ENCODE measurements at places on chromosomes 11 and 22. TPM values are rescaled to one million over a fixed set of nuclear protein-coding genes. Genes with fewer than 3 reads are reported as not detected.

Gene MMP13
- 3.9 TPM for total RNA-seq

Gene HTATIP2
- 25.4 TPM for total RNA-seq

Gene ZNF214
- 0.93 TPM for total RNA-seq

Gene UBQLN3
- total RNA-seq, result not detected

Gene ADM2
- 23.0 TPM for total RNA-seq

Gene SCUBE2
- total RNA-seq, result 1.6 TPM

Gene SLN
- total RNA-seq, result 4.9 TPM

GRCh38 chr11:66639066-66639813 lies 737 bp downstream of the RBM4 start:
- peak; percentile 22 for DNase-seq
- H3K27ac ChIP-seq, result peak overlapping the region; percentile 88
- peak overlapping the region; percentile 89 for H3K4me3 ChIP-seq

- no peak overlapping the region for H3K4me3 ChIP-seq
- no peaks in the 10 kb centered on the region for H3K36me3 ChIP-seq
- no peak for DNase-seq
- H3K4me1 ChIP-seq, result peaks cover 26% of the 10 kb centered on the region
- H3K27me3 ChIP-seq, result peaks cover 14% of the 10 kb centered on the region
- H3K27ac ChIP-seq, result no peak overlapping the region
These were observed 6.0 kb downstream of the SPTBN2 start for GRCh38 chr11:66722745-66723651.

DNA sequence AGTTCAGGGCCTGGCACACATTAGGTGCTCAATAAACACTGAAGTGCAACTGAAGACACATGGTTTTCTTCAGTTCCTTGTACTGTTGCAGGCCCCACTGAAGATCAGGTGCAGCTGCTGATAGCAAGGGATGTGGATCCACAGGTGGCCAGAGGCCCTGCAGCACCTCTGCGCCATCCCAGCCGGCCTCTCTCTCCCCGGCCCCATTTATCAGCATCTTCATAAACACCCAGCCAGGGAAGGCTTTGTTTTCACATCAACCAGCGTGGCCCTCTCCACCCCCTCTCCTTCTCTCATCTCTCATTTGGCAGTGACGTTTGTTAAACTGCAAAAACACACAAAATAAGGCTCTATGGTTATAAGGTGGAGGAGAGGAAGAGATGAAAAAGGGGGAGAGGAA lies 528.8 kb downstream of the BUD13 start:
- H3K27ac ChIP-seq, result no peak overlapping the region
- peaks cover 2% of the 10 kb centered on the region for H3K27me3 ChIP-seq

- no peaks in the 10 kb centered on the region for H3K27me3 ChIP-seq
- no peak overlapping the region for H3K27ac ChIP-seq
- peak; percentile 64 for DNase-seq
These were observed 7.3 kb downstream of the DDI1 start for GRCh38 chr11:104043678-104044239.

GRCh38 chr11:16125796-16126195 lies 230.6 kb downstream of the SOX6 start:
- no peak overlapping the region for H3K4me3 ChIP-seq
- no peak for DNase-seq
- H3K4me1 ChIP-seq, result peaks cover 3% of the 10 kb centered on the region
- no peak overlapping the region for H3K27ac ChIP-seq
- H3K27me3 ChIP-seq, result no peaks in the 10 kb centered on the region

- peak; percentile 64 for DNase-seq
- no peaks in the 10 kb centered on the region for H3K27me3 ChIP-seq
- peaks cover 5% of the 10 kb centered on the region for H3K36me3 ChIP-seq
- peak overlapping the region; percentile 68 for H3K27ac ChIP-seq
- H3K4me3 ChIP-seq, result peak overlapping the region; percentile 16
- H3K4me1 ChIP-seq, result peaks cover 59% of the 10 kb centered on the region
These were observed 2.3 kb downstream of the TSPAN4 start for GRCh38 chr11:844693-845644.

DNA sequence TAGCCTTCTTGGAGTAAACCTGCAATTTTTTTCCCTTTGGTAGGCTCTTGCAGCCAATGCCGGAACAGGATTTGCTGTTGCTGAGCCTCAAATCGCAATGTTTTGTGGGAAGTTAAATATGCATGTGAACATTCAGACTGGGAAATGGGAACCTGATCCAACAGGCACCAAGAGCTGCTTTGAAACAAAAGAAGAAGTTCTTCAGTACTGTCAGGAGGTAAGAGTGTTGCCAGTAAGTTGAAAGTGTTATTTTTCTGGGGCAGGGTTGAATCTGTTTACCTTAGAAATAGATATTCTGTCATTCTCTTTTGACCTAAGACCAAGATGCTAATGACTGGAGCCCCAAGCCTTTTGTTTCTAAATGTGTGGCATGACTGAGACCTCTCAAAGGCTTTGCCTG lies 39.7 kb downstream of the APLP2 start:
- H3K27ac ChIP-seq, result no peak overlapping the region
- DNase-seq, result no peak
- peaks cover 38% of the 10 kb centered on the region for H3K27me3 ChIP-seq

DNA sequence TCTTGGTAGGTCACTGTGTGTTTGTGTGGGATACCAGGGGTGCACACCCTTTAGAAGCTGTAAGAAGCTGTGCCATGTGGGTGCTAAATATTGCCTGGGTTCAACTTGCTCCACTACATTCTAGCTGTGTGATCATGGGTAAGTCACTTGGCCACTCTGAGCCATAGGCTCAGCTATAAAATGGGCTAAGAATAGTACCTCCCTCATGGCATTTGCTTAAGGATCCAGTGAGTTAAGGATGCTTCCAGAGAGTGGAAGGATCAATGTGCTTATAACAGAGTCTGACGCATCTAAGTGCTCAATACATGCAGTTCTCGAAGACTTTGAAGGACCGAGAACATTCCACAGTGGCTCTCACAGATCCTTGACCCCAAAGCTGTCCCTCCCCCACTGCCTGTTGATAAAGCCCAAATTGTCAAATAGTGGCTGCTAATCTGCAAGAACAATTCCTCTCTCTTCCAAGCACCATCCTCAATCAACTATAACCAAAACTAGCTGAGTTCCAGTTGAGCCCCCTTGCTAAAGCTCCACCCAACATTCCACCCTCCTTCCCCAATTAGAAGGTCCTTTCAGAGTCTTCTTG lies 13.2 kb upstream of the TMPRSS6 start:
- H3K4me1 ChIP-seq, result peaks cover 6% of the 10 kb centered on the region
- DNase-seq, result no peak
- no peak overlapping the region for H3K27ac ChIP-seq
- H3K27me3 ChIP-seq, result peaks cover 8% of the 10 kb centered on the region

- H3K4me3 ChIP-seq, result no peak overlapping the region
- H3K27me3 ChIP-seq, result no peaks in the 10 kb centered on the region
- H3K27ac ChIP-seq, result no peak overlapping the region
These were observed 171.9 kb upstream of the MPPED2 start for GRCh38 chr11:30758012-30758411.

GRCh38 chr22:23325183-23325582 lies 144.9 kb downstream of the BCR start:
- H3K4me3 ChIP-seq, result no peak overlapping the region
- no peak for DNase-seq
- no peaks in the 10 kb centered on the region for H3K27me3 ChIP-seq
- no peaks in the 10 kb centered on the region for H3K36me3 ChIP-seq

DNA sequence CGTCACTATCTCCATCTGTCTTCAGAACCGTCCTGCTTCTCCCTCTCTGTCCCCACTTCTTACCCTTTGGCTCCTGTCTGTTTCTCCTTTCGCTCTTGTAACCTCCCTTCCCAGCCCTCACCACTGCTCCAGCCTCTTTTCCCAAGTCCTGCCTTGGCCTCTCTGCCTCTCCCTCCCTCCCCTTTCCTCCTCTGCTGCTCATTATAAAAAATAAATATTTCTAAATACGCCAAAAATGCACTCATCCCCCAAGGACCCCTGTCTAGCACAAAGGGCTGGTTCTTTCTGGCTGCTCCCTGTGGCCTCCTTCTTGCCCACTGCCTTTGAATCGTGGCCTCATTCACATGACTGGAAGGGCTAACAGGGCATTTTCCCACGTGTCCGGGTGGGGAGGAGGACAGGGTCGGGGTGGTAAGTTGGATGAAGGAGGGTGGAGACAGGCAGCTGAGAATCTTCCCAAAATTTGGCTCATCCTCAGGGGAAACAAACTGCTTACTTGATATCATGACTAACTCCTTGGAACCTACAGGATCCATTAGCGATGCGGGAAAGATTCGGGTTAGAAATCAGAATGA lies 26.4 kb upstream of the OAF start:
- H3K27me3 ChIP-seq, result peaks cover 6% of the 10 kb centered on the region
- no peak overlapping the region for H3K4me3 ChIP-seq
- H3K4me1 ChIP-seq, result peaks cover 18% of the 10 kb centered on the region
- DNase-seq, result no peak

DNA sequence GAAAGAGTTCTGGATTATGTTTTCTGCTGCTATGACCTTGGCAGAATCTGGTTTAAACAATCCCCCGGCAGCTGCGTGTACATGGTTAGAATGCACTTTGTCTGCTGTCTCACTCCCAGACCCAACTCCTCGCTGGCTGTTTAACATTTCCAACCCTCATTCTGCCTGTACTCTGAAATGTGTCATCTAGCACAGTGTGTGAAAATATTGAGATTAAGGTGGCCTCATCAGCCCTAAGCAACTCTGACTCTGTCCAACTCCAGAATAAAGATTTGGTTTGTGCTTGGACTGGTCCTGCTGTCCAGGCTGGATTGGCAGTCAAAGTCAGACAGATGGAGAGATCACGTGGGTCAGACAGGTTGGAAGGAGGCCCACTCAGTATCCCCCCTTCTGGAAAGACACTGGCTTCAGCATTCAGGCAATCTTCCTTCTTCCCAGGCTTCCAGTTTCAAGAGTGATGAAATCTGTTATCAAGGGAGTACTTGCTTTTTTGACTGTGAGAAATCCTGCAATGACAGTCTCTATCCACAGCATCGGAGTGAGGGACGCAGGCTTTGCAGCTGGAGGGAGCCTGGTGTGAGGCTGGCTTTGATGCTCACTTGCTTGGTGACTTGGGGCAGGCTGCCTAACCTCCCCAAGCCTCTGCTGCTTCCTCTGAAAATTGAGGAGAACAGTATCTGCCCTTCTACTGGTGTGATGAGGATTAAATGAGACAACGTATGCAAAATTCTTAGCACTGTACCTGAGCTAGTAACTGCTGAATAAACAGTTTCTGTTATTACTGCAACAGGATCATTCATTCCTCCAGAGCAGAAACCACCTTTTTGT lies 29.8 kb downstream of the ABTB2 start:
- H3K27me3 ChIP-seq, result no peaks in the 10 kb centered on the region
- H3K36me3 ChIP-seq, result no peaks in the 10 kb centered on the region
- H3K4me3 ChIP-seq, result no peak overlapping the region
- DNase-seq, result no peak
- H3K4me1 ChIP-seq, result peaks cover 14% of the 10 kb centered on the region
- no peak overlapping the region for H3K27ac ChIP-seq

DNA sequence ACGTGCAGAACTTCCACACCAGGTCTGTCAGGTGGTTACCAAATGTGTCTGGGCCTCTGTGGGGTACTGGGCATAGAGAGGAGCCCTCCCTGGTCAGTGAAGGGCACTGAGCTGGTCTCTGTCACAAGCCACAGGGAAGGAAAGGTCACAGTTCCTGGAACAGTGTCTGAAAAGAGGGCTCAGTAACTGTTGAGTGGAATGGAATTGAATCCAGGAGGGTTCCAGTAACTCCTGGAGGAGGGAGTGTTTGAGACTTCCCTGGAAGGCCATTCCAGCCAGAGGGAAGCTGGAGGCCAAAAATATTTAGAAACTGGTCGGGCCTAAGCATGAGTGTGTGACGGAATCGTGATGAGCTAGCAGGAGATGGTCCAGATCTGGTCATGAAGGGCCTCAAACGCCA lies 7.9 kb downstream of the ACTN3 start:
- H3K36me3 ChIP-seq, result no peaks in the 10 kb centered on the region
- no peaks in the 10 kb centered on the region for H3K4me1 ChIP-seq
- H3K27ac ChIP-seq, result no peak overlapping the region
- H3K27me3 ChIP-seq, result peaks cover 2% of the 10 kb centered on the region

DNA sequence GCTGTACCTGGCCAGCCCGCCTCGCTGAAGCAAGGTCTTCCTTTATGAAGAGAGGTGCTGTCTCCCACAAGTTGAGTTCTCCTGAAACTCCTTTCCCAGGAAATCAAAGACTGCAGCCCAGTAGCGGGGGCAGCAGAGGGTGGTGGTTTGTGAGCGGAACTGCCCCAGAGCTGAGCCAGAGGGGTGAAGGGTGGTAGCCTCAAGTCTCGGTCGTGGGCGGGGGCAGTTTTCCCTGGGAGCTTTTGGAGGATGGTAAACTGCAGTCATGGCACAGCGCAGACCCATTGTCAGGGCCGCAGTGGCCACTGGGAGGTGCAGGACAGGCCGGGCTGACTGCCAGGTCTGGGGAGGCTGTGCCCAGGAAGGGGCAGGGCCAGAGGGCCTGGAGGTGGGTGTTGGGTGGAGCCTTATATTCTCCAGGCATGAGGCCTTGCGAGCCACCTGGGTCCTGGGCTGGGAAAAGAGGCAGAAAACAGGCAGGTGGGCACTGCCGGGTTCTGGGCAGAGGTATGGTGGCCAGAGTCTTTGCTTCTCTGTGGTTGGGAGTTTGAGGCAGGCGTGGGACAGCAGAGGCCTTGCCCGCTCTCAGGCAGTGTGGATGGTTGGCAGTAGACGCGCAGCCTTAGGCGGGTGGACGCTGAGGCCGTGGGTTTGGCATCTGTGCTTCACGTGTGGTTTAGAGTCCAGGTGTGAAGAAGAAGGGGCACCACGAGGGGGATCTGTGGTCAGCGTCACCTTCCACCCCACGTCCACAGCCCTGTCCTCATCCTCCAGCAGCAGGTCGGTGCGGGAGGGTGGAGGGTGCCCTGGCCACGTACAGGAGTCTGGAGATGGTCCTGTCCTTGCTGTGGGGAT lies 1176.4 kb downstream of the BRD1 start:
- H3K27ac ChIP-seq, result no peak overlapping the region
- no peak for DNase-seq
- H3K4me3 ChIP-seq, result no peak overlapping the region
- no peaks in the 10 kb centered on the region for H3K36me3 ChIP-seq
- H3K4me1 ChIP-seq, result peaks cover 9% of the 10 kb centered on the region

Measured in astrocyte (in vitro differentiated cells and primary cell).